ENCODE measurements at places on chromosomes 7 and 10.

DNA sequence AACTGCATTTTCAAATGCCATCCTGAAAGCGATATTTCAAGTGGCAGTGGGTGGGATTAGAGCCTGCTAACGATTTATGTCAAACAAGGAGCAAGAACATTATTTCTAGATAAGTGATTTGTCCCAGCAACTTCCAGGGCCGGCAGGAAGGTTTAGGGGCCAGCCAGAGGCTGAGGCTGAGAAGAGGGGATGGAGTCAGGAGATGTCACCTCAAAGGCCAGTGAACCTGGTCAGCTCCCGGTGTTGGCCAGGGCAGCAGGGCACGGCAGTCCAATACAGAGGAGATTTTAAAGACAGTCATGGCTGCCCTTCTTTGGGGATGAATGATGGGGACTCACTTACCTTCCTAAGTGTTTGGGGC lies 105.7 kb upstream of the PPIF start:
- no peak for DNase-seq

GRCh38 chr7:141563956-141564623 lies 12.9 kb downstream of the AGK start:
- DNase-seq, result no peak

GRCh38 chr10:105840288-105840770 lies 1199.2 kb downstream of the SORCS3 start:
- DNase-seq, result no peak

DNA sequence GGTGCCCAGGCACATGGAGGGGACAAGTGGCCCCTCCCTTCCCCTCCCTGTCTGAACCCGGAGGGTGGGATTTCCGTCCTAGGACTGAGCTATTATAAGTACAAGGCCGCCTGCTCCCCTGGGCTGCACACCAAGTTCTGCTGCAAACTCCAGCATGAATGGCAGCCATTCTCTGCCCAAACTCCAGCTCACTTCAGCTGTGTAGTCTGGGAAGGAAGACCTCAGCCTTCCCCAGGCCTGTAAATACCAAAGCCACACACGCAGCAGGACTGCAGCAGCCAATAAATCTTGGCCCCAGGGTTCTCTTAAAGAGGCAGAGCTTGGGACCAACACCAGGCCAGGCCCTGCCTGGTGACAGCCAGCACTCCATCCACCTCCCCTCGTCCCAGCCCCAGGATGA lies 291.3 kb upstream of the ZMIZ1 start:
- no peak for DNase-seq

DNA sequence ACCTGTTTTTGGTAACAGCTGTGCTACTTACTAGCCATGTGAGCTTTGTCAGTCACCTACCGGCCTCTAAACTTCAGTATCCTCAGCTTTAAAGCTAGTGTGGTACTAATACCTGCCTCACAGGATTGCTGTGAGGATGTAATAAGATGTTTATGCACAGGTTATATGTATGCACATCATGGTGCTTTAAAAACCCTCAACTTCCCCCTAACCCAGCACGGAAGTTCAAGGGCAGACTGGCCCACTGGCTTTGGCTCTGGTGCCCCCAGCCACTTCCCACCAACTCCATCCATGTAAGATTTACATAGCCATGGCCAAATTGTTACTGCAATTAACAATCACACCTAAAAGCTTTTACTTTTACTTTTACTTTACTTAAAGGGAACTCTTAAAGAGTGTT lies 676.0 kb upstream of the GALNT17 start:
- no peak for DNase-seq
